ENCODE measurements at places on chromosomes 4 and X.

GRCh38 chr4:38132107-38132673, 172.0 kb downstream of the PTTG2 start:
- peak; percentile 96 for DNase-seq

DNA sequence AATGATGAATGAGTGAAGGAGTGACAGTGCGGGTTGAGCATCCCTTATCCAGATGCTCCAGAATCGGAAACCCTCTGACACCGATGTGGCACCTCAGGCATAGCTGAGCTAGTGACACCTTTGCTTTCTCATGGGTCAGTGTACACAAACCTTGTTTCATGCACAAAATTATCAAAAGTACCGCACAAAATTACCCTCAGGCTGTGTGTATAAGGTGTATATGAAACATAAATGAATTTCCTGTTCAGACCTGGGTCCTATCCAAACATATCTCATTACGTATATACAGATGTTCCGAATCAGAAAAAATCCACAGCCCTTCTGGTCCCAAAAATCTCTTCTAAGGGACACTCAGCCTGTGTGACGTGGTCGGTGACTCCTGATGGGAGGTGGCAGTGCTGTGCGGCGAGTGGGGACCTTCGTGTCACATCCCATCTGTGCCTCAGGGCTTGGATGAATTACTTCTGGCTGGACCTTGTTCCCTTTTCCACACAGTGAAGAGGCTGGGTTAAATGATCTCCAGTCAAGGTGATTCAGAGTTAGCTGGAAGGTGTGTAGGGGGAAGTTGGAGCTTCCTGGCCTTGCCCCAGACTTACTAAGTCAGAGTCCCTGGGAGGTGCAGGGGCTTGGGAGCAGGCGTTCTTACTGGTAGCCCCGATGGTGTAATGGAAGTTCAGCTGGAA, 18.8 kb downstream of the RGS12 start:
- no peak for DNase-seq

DNA sequence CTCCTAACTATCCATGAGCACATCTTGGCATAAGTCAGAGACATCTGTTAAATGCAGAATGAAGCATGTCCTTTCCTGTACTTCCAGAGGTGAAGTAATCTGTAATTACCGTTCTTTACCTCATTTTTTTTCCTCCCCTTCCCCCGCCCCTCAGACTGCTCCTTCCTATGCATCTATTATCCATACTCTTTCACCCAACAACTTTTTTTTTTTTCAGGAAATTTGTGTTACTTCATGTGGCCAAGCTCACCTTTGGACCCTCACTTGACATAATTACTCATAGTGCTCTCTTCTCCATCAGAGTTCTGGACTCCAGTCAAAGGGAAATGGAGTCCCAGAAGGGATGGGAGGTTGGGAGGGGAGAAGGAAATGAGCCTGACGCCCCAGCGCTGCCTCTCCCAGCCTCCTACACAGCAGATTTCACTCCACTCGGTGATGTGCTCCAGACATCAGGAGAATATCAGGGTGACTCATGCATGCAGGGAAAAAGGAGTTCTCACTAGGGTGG, 568.8 kb downstream of the STIM2 start:
- DNase-seq = no peak

DNA sequence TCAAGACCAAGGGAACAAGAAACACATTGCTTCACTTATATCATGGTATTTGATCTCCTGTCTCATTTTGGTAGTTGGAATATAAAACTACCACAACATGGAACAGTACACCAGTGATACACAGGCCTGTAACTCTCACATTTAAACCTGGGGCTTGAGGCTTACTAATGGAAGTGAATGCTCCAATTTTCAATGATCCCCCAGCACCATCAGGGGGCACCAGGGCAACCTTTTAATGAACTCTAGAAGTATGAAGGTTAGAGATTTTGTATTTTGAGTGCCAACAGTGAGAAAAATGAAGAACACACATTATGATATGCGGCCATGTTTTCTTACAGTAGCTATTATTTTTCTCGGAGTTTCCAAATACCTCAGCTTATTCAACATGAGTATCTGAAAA, 50.7 kb downstream of the C4orf33 start:
- DNase-seq = no peak

DNA sequence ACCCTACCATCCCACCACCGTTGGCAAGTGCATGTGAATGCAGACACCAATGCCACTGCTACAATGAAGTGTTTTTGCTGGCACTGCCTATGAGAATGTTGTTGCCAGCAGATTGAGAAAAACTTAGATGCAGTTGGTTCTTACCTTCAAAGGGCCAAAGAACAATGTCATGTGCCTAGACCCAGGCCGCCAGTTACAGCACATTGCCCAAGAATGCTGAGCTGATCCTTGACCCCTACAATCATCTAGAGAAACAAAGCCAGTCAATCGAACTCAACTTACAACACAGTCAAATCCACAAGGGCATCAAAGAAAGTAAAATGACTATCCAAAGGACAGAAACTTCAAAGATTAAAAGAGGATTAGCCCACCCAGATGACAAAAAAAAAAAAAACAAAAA, 102.4 kb upstream of the SPIN4 start:
- DNase-seq = no peak

All from inflammatory macrophage treated with lipopolysaccharide for 1 hour (primary cell).